ENCODE measurements at places on chromosomes 3 and 15.

DNA sequence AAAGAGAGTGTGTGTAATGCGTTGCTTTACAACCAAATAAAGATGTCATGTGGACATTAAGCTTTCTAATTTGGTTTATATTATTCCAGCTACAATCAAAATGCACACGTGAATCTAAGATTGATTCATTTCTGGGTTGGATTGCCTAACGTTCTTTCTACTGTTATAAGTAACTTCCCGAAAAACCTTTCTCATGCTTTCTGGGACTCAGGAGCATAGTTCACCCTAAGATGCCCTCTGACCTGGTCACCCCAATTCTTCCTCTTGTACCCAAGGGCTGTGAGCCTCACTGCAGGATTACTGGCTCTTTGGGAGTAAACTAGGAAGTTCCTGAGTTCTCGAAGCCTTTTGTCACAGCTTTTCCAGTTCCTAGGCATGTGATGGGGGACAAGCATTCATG is 12.7 kb upstream of the LMCD1 start:
- DNase-seq = no peak

DNA sequence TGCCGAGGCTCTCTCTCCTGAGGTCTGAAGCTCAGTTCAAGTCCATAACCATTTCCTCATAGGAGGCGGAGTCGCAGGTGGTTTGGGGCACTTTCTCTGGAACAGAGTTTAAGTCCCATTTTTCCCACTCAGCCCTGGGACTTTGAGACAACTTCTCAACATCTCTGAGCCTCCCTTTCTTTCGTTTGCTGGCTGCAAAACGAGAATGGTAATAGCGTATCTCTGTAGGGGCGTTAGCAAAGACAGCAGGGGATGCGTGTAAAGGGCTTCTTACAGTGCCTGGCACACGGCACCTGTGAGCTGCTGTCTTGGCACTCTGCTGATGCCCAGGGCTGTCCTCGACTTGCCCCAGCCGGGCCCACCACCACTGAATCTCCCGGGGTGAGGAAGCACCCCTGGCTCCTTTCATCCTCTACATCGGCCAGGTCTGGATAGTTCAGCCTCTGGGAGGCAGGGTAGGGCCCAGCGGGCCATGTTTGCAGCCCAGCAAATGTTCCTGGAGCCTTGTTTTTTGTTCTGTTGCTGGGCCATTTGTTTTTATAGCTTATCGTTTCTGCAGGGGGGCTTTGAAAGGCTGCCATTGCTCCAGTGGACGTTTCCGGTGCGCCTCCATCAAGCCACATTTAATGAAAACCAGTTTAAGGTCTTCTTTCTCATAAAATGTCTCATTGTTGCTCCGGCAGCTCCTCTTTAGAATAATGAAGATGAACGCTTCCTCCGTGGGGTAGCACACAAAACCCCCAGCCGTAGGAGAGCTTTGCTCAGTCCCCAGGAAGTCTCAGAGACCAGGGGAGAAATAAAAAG is 60.0 kb upstream of the WNT5A start:
- DNase-seq = no peak

GRCh38 chr3:156530980-156531379 is 23.9 kb downstream of the SSR3 start:
- DNase-seq = no peak

- DNase-seq = no peak
These were observed 749 bp downstream of the RAB8B start for GRCh38 chr15:63189941-63190768.

GRCh38 chr15:48719668-48720067 is 74.2 kb upstream of the FBN1 start:
- DNase-seq = no peak

DNA sequence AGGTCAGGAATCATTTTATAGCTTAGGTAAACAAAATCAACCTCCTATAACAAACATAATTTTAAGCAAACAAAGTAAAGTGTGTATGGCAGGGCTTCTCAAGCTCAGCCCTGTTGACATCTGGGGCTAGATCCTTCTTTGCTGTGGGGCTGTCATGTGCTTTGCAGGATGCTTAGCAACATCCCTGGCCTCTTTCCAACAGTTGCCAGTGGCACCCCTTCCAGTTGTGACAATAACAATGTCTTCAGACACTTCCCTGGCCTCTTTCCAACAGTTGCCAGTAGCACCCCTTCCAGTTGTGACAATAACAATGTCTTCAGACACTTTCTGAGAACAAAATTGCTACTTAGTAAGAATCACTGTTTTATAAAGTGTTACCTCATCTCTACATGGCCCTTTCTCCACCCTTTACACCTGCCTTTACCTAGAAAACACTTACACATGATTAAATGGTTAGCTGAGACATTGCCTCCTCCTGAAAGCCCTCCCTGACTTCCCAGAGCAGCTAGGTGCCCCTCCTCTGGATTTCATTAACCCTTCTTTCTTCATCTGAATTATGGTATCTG is 194.0 kb upstream of the LMCD1 start:
- no peak for DNase-seq

- DNase-seq = no peak
These were observed 41.0 kb downstream of the GPR160 start for GRCh38 chr3:170078620-170079281.

GRCh38 chr3:13167064-13167743 is 94.0 kb upstream of the IQSEC1 start:
- DNase-seq = peak; percentile 58

- DNase-seq = no peak
These were observed 3.7 kb downstream of the TRANK1 start for GRCh38 chr3:36941162-36941561.

GRCh38 chr3:129016356-129016719 is 15.2 kb downstream of the EFCC1 start:
- DNase-seq = no peak

DNA sequence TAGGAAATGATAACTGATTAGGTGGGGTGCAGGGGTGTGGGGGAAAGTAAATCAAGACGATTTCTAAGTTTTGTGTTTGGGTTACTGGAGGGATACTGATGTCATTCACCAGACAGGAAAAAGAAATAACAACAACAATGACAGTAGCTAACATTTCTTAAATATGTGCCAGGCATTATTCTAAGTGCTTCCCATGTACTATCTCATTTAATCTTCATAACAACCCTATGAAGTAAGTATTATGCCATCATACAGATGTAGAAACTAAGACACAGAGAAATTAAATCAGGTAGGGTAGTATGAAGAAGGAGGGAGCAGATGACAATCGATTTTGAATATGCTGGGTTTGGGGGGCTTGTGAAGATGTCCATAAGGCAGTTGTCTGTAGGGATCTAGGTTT is 13.3 kb downstream of the MYO5A start:
- DNase-seq = no peak

- no peak for DNase-seq
These were observed 22.5 kb downstream of the GABRA5 start for GRCh38 chr15:26889298-26889898.
